Posterior vena cava (tissue), 2 donors: ENCODE measurements at places on chromosomes 6 and 20.

- no peak for DNase-seq
Observed at GRCh38 chr20:23658336-23658735, 20.6 kb upstream of the CST3 start.

DNA sequence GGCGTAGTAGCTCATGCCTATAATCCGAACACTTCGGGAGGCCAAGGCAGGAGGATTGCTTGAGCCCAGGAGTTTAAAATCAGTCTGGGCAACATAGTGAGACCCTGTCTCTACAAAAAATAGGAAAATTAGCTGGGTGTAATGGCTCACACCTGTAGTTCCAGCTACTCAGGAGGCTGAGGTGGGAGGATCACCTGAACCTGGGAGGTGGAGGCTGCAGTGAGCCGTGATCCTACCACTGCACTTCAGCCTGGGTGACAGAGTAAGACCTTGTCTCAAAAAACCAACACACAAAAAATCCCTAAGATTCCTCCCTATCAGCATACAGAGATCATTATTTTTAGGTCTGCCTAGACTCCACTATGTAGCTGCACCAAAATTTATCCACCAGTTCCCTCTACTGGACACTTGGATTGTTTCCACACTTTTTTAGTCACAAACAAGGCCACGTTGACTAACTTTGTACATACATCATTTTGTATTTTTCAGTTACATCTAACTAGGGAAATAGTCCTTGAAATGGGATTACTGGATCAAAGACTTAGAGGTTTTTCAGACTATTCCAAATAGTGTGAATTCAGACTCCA is 3.6 kb upstream of the PHF1 start:
- no peak for DNase-seq

DNA sequence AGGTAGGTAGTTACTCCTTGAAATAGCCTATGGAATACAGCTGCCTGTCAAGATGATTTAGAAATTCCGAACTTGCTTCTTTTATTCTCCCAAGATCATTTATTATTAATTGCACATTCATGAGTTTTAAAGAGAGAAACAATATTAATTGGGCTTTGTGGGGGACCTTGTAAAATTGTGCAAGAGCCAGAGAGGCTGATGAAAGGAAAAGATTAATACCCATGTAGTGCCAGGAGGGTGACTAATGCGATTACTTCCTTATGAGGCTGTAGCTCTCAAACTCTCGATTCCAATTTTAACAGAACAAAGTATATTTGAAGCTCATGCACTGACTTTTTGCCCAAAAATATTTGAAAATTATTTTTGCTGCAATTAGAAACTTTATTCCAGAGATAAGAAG is 423.8 kb upstream of the ID4 start:
- no peak for DNase-seq

GRCh38 chr6:112117554-112117953 is 30.2 kb downstream of the FAM229B start:
- DNase-seq: no peak

DNA sequence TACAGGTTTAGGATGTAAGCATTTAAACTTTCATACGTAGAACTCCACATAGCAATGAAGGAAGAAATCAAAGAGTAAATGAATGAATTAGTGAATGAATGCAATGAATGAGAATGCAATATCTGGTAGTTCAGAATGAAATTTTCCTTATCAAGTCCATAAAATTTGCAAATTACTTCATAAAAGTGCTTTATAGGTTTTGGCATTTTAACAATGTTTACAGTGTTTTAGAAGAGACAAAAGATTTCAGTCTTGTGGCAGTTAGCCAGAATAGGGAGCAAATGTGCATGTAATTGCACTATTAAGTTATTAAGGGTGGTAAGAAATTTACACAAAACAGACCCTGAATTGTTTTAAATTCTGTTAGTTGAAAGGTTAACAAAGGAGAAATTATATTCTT is 739.4 kb upstream of the FLRT3 start:
- no peak for DNase-seq

DNA sequence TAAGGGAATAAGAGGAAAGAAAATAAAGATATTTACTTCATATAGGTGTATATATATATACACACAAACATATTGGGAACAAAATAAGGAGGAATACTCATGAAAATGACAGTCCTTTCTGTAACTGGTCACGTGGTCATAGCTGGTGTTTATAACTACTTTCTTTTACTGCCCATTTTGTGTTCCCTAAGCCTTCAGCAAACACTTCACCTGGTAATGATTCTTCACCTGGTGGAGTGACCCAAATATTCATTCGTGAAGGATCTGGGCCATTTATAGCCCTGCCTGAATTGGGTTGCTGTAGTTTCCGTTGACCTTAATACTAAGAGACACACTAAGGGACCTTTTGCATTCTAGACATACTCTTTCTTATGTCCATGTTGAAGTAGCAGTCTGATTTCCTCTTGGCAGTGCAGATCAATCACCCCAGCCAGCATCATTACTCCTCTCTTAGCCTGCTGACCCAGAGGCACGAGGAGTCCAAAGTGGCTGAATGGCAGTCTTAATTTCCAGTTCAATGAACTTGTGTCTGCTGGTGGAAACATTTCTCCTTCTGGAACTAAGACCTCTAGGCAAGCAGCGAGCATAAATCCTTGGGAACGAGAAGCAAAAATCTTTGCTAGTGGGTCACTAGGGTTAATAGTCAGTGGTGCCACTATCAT is 39.9 kb upstream of the IYD start:
- DNase-seq: no peak

DNA sequence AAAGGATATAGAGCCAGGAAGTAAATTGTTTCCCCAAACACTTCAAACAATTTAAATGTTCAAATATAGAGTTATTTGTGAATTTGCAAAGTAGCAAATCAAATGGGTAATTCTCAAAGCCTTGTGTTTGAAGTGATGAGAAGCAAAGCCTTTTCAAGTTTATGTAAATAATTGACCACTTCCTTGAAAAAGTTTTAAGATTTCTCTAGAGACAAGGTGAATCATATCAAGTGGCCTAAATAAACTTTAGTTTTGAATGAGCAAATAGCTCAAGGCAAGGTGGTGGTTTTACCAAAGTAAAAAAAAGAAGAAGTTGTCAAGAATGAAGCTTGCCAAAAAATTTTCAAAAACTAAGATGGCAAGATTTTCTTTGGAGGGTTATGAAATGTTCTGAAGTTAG is 42.6 kb upstream of the IFNGR1 start:
- no peak for DNase-seq

DNA sequence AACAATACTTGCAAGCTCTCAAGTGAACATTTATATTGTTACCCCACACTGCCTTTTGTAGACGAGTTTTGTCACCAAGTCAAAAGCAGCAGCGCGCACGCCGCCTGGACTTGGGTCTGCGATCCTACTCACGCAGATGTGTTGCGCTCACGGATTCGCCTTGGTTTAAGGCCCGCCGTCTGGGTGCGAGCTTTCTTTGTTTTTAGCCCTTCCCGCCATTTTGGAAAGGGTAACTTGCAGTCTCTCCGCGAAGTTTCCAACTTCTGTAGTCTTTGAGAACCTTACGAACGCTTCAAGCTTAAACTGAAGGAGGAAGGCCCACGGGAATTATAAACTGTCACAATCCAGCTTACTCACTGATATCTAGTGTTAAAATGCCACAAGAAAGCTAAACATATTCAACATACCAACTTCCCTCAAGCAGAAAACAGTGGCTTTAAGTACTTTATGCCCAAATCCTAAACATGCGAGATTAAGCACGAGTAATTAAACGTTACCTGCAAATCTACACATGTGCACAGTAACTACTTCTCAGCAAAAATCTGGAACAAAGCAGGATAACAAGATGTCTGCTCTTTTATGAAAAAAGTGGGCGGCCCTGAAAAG is 80.4 kb upstream of the BTN3A2 start:
- peak; percentile 91 for DNase-seq

DNA sequence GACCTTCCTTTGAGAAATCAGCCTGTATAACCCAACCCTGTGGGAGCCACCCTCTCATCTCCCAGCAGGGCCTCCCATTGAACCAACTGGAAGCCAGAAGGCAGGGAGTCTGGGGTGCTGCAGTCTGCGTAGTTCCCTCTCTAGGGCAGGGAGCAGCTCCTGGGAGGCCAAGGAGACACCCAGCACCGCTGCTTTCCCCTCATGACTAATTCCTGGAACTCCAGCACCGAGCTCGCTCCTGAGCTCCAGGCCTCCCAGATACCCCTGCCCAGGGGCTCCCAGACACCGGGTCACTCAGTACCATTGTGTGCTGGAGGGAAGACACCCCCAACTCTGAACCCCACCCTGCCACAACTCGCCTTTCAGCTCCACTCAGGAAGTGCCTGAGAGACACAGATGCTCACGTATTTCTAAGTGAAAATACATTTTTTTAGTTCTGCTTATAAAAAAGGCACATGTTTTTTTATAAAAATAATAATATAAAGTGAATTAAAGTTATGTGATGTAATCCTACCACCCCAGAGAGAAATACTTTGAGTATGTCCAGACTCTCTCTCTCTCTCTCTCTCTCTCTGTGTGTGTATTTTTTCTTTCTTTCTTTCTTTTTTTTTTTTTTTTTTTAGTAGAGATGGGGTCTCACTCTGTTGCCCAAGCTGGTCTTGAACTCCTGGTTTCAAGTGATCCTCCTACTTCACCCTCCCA is 17.5 kb downstream of the PIM1 start:
- no peak for DNase-seq

DNA sequence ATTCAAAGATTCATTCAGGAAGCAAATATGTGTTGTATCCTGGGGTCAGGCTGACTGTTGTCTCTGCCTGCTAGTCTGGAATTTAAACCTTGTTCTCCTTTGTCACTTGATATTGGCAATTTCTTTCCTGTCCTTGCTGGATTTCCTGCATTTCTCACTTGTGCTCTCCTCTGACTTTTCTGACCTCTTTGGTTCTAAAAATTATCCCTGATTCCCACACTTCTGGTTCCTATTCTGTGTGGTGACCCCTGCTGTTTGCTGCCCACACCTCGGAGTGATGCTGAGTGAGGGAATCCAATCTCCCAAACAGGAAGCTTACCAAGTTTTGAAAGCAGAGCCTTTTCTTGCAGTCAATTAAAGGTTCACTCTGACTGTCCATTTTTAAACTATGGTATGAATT is 345.3 kb downstream of the CDKAL1 start:
- DNase-seq: no peak

- peak; percentile 83 for DNase-seq
Observed at GRCh38 chr6:6749702-6750491, 161.4 kb downstream of the LY86 start.
